ENCODE measurements at places on chromosomes 16 and 17. TPM values are rescaled to one million over a fixed set of nuclear protein-coding genes. Genes with fewer than 3 reads are reported as not detected.

The SLC9A5 gene
- 0.55 TPM for total RNA-seq

The ST6GALNAC1 gene
- 0.93 TPM for total RNA-seq

- DNase-seq, result no peak
Measured at GRCh38 chr16:17370223-17370707, 100.5 kb downstream of the XYLT1 start.

- no peak for DNase-seq
Measured at GRCh38 chr17:61895391-61895790, 32.1 kb upstream of the BRIP1 start.

DNA sequence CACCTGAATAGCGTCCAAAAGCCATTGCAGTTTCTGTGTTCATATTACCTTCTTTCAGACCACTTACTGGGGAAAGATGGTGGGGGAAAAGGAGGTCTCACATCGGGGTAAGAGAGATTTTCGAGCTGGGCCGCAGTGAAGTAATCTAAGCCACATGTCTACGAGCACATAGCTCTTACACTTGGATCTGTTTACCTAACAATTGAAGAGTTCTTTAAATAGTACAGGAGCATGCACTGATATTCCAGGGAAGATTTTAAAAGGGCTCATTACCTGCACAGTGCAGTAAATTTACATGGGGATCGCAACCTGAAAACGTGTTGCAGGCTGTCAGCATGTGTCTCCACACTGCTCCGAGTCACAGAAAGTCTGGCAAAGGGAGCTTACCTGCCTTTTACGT lies 12.6 kb downstream of the MAF start:
- DNase-seq, result no peak

DNA sequence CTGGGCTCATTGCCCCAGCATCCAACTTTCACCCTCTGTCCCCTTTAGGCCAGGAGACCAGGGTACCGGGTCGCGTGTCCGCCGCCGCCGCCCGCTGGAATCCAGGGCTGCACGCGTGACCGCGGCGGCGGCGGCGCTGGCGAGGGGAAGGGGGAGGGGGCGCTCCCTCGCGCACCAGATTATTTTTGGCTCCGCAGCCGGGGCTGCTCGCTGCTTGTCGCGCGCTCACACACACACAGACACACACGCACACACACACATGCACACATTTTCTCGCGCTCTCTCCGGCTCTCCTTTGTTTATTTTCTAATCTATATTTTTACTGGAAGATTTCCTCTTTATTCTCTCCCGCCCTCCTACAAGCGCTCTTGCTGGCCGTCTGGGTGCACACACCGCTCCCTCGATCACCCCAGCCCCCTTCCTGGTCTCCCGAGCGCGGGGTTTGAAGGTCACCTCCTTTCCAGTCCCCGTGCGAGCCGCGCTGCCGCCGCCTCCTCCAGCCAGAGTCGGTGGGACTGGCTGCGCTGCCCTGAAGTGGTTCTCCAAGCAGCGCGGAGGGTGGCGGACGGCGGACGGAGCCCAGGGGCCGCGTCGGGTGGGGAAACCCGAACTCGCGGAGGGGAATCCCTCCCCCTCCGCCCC lies 921.4 kb upstream of the EEF2KMT start:
- DNase-seq, result no peak

- no peak for DNase-seq
Measured at GRCh38 chr16:31428279-31428597, at the start of gene COX6A2. COX6A2 (minus strand) TSS chr16:31428360; CDS start chr16:31428325, 35 bp downstream.

DNA sequence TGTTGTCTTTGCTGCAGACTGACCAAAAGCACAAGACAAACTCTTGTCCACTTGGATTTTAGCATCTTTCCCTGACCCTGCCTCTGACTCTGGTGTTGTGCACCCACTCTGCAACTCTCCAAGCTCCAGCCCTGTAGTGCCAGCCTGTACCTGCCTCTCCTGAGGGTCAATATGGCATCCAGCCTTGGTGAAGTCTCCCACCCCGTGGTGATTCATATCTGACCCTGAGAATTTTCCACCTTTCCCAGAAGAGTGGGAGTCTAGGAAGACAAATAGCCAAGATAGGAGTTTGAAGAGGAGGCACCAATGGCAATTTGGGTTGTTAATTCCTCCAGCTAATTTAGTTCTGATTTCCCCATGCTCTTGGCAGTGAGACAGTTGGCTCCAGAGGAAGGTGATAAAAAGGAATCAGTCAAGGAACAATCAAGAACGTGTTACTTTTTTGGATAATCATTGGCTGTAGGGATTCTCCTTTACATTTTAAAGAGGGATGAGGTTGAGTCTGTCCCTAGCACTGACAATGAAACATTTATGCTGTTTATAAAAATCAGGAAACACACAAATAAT lies 416.0 kb downstream of the MAF start:
- DNase-seq, result no peak

DNA sequence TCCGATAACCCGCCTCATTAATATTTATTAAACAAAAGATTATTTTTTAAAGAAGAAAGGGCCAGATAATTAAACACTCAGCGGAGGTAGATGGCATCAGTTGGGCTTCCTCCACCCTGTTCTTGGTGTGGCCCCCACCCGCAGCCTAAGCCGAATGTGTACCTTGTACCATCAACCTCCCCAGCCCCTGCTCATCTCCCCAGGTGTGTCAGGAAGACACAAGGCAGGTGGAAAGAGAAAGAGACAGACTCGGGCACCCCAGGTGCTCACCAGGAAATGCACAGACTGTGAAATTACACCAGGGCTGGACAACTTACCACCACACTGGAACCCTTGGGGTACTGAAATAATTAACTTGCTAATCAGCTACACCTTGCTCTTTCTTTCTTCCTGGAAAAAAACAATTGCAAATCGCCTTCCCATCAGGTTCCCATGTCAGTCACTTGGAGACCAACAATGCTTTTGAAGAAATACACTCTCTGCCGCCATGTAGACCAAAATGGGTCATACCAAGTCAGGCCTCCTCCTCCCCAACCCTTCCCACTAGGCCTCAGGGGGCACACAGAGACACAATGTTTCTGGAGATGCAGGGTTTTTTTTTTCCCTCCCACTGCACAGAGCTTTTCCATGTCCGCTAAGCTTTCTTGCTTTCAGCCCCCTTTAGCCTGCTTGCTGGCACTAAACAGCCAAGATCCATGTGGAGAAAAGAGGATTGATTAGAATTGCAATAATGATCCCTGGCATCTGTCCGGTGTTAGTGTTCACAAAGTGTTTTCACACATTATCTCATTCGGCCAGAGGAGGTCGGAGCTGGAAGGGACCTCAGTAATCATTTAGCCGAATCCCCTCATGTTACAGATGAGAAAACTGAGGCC lies 8.6 kb upstream of the LHX1 start:
- peak; percentile 24 for DNase-seq

- no peak for DNase-seq
Measured at GRCh38 chr17:56710986-56711385, 117.5 kb downstream of the NOG start.

DNA sequence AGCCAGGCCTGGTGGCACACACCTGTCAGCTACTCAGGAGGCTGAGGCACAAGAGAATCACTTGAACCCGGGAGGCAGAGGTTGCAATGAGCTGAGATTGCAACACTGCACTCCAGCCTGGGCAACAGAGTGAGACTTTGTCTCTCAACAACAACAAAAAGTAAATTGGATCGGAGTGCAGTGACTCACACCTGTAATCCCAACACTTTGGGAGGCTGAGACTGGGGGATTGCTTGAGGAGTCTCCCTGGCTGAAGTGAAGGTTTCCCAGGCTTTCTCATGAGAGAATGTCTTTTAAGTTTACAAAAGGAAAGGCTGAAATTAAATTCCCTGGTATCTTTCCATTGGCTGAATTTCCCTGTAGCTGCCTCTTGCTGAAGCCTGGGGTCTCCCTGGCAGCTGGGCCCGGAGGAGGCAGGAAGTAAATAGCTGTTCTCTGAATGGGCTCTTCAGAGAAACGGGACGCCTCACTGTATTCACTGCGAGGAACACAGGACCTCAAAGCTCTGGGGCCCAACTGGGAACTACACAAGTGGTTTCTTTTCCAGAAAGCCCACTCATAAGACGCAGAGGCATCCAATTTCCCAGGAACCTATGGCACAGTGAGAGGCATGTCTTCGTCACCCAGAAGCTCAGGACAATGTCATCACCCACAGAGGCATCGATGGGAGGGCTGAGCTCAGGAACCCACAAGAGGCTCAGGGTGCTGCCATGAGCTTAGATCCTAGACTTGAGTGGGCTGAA lies 77.4 kb upstream of the SMURF2 start:
- no peak for DNase-seq

GRCh38 chr17:74839990-74840852 lies 19.5 kb downstream of the GRIN2C start:
- DNase-seq, result no peak

DNA sequence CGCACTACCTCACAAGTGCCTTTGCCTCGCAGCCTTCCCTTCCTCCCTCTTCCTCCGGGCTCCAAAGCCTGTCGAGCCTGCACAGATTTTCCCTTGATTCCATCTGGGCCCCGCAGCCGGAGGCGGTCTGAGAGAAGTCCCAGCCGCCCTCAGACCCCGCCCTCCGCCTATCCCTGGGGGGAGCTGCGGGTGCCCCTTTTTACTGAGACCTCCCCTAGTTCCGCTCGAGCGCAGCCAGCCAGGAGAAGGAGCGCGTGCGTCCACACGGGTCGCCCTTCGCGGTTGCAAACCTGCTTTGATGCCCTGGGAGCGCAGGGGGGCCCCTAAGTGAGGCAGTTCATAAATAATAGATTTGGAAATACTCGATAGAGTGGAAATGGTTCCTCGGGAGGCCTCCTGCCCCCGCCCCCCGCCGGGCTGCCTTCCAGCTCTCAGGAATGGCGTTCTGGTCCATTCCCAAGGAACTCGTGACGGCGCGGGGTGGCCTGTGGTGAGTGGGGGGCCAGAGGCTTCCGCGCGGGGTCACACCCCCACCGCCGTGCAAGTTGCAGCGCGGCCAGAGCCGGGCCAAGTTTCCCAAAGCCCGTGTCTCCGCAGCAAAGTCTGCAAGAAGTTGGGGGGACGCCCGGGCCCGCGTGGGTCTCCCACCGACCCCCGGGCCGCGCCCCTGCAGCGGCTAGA lies 610 bp downstream of the C16orf74 start:
- no peak for DNase-seq

GRCh38 chr17:38510421-38511149 lies 82.3 kb downstream of the ARHGAP23 start:
- no peak for DNase-seq

GRCh38 chr16:23975293-23975692 lies 139.5 kb downstream of the PRKCB start:
- no peak for DNase-seq

DNA sequence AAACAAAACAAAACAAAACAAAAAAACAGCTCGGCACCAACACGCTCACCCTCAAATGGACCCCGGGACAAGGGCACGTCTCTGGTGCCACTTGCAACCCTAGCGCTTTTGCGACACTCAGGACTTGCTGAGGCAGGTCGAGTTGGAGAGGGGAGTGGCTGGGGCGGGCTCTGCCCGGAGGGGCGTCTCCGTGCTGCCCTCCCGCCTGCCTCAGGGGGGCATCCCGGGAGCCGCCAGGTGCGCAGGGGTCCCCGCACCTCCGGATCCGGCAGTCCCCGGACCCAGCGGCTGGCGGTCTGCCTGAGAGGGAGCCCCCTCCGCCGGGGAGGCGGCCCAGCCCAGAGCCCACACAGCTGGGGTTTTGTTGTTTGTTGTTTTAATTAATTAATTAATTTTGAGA lies at the start of gene SLC52A1:
SLC52A1 (minus strand) TSS at position 112 of the 400 bp plus-strand sequence. CDS start 820 bp downstream, outside the sequence.
- no peak for DNase-seq

GRCh38 chr17:32909787-32910369 lies 18.1 kb upstream of the TMEM98 start:
- no peak for DNase-seq

- no peak for DNase-seq
Measured at GRCh38 chr16:65782611-65783600, 583.6 kb upstream of the CDH5 start.

GRCh38 chr16:85857406-85857805 lies 41.6 kb upstream of the IRF8 start:
- peak; percentile 81 for DNase-seq

- DNase-seq, result no peak
Measured at GRCh38 chr17:58338841-58339754, 10.5 kb upstream of the TSPOAP1 start.

DNA sequence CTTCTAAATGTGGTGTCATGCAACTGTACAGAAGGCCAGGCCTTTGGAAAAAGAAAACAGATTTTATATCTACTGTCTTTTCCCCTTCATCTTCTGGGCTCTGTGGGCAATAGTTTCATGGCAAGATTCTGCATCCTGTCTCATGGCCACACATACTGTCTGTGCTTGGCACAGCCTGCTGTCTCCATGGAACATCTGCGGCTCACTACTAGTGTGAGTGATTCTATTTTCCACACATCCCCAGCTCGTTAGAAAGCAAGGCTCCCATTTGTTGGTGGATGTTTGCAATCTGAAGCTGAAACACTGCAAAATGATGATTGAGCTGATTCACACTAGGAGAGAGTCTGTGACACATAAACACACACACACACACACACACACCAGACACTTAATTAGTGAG lies 32.4 kb downstream of the CACNG3 start:
- no peak for DNase-seq

GRCh38 chr17:2049333-2050299 lies 5.3 kb upstream of the HIC1 start:
- peak; percentile 96 for DNase-seq

GRCh38 chr17:4375039-4375748 lies 8.7 kb upstream of the UBE2G1 start:
- no peak for DNase-seq

GRCh38 chr16:82105107-82105506 lies 64.9 kb downstream of the MPHOSPH6 start:
- DNase-seq, result no peak

DNA sequence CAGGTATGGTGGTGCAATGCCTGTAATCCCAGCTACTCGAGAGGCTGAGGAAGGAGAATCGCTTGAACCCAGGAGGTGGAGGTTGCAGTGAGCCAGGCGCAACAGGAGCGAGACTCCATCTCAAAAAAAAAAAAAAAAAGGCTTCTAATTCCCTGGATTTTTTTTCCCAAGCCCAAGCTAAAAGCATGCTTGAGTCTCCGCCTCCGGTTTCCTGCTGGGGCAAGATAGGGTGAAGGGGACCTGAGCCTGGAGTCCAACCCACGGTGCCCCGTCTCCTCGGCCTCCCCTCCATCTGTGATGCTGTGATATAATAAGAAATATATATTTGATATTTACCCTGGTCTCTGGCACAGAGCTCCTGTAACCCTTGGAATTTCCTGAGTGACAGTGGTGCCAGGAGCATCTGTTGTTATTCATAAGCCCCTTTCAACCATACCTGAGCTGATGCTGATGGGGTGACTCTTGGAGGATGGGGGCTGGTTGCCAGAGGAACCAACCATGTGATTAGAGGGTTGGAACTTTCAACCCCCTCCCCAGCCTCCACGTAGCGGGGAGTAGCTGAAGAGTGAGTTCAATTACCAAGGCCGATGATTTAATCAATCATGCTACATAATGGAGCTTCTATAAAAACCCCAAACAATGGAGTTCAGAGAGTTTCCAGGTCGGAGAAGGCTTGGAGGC lies 12.8 kb upstream of the TNK1 start:
- DNase-seq, result no peak

All from mesenteric fat pad (tissue), 1 donor.